Left ventricle myocardium inferior (tissue), 1 donor: ENCODE measurements at places on chromosomes 12 and 14. TPM values are rescaled to one million over a fixed set of nuclear protein-coding genes. Genes with fewer than 3 reads are reported as not detected.

DNA sequence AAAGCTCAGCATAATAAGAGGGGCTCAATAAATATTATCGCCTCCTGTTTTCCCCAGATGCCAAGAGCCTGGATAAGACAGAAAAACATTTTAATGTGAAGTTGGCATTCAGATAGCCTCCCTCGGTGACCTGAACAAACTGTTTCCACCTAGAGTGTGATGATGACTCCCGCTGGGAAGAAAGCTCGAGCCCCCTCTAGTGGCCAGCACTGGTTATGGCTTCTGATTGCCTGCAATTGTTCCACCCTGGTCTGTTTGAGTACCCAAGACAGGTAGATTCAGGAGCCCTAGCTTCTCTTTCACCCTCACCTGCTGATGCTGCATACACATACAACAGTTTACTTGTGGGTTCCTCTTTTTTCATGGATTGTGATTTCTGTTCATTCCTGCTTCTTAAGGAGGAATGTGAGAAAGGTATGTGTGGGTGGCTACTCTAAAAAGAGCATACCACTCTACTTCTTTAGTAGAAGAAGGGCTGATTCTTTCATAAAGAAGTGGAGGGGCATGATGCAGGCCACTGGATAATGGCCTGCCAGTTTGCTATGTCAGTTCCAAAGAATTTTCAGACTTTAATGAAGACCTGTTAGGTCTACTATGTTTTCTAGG is 6.4 kb downstream of the ERG28 start:
- DNase-seq = peak; percentile 78

The PRB2 gene
- total RNA-seq = not detected

The OR6C75 gene
- not detected for total RNA-seq

DNA sequence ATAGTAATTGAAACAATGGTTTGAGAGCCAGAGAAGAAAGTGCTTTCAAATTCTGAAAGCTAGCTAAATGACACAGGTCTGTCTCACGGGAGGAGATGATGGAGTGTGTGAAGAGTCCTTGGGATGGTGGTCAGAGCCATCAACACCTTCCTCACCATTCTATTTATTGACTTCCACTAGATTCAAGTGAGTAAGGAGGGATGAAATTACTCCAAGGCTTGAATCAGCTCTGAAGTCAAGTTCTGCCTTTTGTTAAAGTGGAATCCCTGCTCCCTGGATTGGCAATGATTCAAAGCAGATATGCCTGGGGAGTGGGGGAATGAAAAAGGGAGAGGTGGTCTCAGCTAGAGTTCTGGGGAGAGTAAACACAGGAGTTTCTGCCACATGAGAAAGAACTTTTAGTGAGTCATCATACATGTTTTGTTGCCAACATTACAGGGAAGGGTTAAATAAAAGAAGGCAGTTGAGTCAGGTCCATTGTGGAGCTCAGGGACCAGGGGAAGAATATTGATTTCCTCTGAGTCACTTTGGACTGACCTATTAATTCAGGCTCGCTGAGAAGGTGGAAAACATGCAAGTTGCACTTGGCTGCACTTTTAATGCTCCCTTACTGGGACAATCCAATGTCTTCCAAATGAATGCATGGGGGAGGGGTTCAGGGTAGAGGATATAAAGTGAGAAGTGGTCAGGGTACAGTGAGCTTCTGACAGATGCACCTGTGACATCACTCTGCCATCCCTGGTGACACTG is 142.7 kb downstream of the TBX5 start:
- DNase-seq = no peak

The CAMKK2 gene
- total RNA-seq = 13.3 TPM

The CLEC4C gene
- total RNA-seq = not detected

The CNTN1 gene
- 0.11 TPM for total RNA-seq

- DNase-seq = no peak
These were observed 98.5 kb upstream of the TMPO start for GRCh38 chr12:98416845-98417244.

- DNase-seq = no peak
These were observed 13.3 kb upstream of the EIF4B start for GRCh38 chr12:52992699-52993557.

The BAZ1A gene
- total RNA-seq = 4.5 TPM

GRCh38 chr12:57584690-57585089 is 6.3 kb upstream of the PIP4K2C start:
- no peak for DNase-seq

DNA sequence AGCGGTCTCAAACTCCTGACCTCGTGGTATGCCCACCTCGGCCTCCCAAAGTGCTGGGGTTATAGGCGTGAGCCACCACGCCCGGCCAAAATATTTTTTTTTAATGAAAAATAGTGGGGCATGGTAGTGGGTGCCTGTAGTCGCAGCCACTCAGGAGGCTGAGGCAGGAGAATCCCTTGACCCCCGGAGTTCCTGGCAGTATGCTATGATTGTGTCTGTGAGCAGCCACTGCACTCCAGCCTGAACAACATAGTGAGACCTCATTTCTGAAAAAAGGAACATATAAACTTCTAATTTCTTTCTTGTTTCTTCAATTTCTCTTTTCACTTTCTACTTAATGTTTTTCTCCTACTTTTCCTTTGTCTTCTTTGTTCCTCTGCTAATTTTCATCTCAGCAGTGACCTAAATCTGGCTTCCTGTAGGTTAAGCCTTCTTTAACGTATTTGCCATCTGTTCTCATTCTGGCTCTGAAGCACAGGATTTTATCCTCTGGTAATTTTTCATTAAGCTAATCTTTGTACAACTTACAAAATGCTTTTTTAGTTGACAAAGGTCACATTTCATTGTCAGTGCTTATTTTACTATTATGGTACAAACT is 4.5 kb upstream of the RPGRIP1 start:
- no peak for DNase-seq

GRCh38 chr14:77912754-77913556 is 113.0 kb downstream of the ADCK1 start:
- no peak for DNase-seq

- no peak for DNase-seq
These were observed 788 bp downstream of the KRT72 start for GRCh38 chr12:52600475-52600874.

- DNase-seq = no peak
These were observed 52.7 kb downstream of the FBXO34 start for GRCh38 chr14:55323910-55324309.

- DNase-seq = peak; percentile 47
These were observed 74.0 kb downstream of the PLEKHG3 start for GRCh38 chr14:64778104-64778754.

The SLC17A8 gene
- total RNA-seq = not detected

DNA sequence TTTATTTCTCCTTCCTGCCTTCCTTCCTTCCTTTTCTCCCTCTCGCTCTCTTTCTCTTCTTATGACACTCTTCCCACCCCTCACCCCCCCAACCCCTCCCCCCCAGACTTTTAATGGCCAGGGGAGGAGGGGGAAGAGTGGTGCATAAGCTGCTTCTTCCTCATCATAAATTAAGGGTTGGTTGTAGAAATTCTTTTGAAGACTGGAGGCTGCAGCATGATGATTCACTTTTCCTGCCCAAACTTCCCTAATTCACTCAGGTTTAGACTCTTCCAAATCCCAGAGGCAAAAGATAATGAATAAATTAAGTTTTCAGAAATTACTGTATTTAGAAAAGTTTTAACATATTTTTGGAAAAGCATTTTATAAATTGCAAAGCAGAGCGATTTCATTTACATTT is 58.2 kb downstream of the GRIP1 start:
- DNase-seq = no peak

DNA sequence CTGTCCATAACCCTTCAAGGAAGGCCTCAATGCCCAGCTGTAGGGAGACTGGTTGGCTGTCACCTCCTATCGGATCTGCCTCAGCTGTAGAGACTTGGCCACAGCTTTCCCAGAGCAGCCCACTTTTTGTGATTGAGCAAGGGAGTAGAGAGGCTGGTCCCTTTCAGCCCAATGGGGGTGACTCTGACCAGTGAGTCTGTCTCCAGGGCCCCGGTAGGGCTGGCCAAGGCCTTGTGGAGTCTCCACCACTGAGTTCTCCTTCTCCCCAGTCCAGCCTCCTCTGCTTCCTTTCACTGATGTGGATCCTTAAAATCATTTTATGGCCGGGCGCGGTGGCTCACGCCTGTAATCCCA is 14.5 kb upstream of the HPD start:
- no peak for DNase-seq

DNA sequence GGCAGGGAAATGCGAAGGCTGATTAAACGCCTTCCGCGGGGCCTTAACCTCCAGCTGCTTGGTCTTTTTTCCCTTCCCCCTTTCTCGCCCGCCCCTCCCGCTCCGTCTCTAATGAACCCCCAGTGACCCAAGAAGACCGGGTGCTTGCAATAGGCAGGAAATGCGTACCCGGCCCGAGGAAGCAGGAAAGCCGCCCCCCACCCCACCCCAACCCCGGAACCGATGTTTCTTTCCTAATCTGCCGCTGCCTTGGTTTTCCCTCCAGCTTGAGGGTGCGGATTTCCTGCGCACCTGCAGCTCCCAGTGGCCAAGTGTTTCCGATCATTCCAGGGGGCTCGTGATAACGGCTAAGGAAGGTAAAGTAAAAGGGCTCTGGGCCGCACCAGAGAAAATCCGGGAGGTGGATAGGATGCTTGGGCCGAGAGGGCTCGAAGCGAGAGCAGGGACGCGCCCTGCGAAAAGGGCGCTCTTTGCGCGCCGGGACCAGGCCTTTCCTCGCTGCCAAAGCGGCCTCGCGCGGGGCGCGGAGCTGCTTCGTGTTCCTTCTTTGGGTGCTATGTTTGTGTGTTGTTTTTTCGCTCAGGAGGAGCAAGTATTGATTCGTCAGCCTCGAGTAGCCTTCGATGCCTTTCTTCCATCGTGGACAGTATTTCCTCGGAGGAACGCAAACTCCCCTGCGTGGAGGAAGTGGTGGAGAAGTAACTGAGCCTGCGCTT is 983 bp downstream of the MYF6 start:
- DNase-seq = no peak

GRCh38 chr14:46999661-47000060 is 348.1 kb upstream of the RPL10L start:
- no peak for DNase-seq
